ENCODE measurements at places on chromosomes 7 and 10.

DNA sequence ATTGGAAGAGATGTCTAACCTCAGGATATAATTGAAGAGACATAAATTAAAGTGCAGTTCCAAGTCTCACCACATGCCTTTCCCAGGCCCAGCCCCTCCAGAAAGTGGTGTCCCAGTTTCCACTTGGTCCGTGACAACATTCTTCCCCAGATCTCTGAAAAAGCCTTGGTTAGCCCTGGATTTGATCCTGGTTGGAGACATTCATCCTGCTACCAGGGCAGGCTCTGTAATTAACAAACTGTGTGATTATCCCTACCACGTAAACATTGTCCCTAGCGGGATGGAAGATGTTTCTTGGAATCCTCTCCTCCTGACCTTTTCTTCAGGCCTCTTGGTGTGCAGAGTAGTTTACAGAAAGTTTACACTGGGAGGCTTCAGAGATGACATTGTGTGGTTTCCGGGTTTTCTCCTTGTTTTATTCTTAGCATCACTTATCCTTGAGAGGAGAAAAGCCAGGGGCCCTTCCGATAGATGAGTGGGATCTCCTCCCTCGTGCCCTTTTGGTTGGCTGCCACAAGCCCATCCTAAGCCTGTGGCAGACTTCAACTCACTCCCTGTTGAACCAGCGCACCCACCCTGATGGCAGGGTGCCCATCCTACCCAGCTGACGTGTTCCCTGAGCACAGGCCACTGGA, 83.8 kb downstream of the COL13A1 start:
- no peak for DNase-seq

DNA sequence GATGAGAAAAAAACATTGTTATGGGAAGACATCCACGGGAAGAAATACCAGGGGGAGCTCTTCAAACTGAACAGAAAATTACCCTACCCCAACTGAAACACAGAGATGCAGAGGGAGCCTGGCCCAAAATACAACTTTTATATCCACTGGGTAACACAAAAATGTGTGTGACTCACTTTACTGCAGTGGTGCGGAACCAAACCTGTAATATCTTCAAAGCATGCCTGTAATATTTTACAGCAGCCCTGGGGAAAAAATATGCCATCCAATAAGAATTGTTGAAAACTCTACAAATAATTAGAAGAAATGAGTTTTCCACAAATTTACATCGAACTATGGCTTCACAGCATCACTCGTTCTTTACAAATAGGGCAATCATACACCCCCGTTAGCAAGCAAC, 49.8 kb upstream of the SRRM3 start:
- no peak for DNase-seq

DNA sequence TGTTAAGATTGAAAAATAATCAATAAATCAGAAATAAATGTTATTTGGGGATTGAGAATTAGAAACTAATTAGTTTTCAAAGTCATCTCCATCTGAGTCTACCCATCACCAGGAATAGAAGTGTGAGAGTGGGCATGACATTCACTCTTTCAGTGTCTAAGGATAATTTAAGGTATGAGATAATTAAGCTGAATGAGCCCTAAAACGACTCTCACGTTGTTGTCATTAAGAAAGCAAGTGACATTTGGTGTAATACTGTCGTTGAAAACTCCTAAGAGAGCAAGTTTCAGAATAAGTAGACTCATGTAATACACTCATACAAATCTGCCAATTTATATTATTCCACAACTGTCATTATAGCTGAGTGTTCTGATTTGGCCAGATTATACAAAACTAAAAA, 7.1 kb downstream of the AGMO start:
- DNase-seq: no peak

DNA sequence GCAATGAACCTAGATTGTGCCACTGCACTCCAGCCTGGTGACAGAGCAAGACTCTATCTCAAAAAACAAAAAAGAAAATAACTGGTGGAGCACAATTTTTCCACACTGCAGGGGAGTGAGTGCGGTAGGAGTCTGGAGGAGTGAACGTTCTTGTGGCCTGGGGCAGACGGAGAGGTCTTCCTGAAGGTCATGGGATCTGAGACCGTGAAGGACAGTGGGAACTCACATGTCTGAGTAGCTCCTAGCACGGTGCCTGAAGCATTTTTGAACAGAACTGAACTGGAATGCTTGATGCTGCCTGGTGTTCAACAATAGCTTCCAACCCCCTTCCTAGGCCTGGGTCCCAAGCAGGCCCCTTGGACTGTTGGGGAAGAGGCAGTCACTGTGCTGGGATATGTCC, 84.3 kb upstream of the PODXL start:
- DNase-seq: no peak

GRCh38 chr10:112842832-112843360, 107.2 kb upstream of the TCF7L2 start:
- DNase-seq: peak; percentile 35

GRCh38 chr10:36373424-36374096, 731.5 kb upstream of the FZD8 start:
- DNase-seq: no peak

DNA sequence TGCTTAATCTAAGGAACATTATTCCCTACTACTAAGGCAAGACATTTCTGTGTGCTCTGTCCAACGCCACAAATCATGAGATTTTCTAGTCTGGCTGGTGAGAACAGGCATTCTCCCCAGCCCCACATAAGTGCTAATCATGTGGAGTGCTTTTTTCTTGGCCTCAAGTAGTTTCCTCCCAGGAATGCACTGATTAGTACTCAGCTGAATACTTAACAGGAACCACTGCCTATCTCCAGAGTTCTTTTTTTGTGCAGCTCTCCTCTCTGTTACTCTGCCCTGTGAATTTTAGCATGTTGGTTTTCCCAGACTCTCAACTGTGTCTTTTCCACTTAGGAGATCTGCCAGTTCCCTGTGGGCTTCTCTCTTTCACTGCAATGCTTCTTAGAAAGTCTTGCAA, 1098.5 kb upstream of the LRRTM3 start:
- DNase-seq: peak; percentile 7

- DNase-seq: peak; percentile 52
Measured at GRCh38 chr7:69893906-69894305, 295.6 kb downstream of the AUTS2 start.

DNA sequence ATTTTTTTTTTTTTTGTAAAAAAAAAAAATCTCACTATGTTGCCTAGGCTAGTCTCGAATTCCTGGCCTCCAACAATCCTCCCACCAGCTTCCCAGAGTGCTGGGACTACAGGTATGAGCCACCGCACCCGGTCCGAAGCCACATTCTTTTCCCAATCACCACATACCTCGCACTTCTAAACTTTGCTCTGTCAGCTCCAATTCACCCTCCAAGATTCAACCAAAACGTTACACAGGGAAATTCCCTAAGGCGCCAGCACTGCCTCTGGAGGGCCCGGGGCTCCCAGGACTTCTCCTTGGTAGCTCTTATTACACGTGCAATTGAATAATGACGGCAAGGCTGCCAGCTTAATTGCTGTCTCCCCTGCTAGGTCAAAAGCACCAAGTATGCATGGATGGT, 10.3 kb upstream of the DNAAF5 start:
- DNase-seq: no peak

- DNase-seq: no peak
Measured at GRCh38 chr10:29056729-29057128, 232.1 kb upstream of the LYZL1 start.

DNA sequence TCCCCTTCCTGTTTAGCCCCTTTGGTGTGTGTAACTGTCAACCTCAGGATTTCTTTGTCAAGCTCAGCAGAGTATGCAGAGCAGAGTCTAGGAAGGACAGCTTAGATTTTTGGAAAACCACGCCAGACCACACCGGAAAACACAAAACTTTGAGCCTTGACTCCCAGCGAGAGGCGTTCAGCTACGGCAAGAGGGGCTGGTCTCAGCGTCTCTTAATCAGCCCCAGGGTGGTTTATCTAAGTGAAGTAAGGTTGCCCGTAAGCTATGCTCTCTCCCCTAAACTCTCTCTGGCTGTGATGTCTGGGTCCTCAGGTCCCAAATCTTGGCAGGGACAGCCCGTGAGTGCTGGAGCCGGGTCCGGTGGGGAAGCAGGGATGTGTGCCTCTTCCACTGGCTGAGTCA, 230.9 kb downstream of the KLF6 start:
- DNase-seq: no peak

- DNase-seq: no peak
Measured at GRCh38 chr10:132193907-132194552, 7.3 kb downstream of the DPYSL4 start.

DNA sequence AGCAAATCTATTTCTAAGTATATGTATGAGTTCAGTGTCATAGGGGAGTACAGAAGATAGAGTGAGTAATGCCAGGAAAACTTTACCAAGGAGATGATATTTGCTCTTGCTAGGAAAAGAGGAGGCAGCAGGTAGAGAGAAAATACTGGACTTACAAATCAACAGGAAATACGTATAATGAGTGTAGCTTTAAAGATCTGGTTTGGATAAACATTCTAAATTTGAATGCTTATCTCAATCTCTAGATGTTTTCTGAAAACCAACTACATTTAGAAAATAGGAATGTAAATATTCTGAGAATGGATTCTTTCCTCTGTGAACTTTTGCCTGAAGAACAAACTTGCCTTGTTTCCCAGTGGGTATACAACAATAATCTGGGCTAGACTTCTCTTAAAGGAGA, 46.9 kb upstream of the GNAI1 start:
- no peak for DNase-seq

DNA sequence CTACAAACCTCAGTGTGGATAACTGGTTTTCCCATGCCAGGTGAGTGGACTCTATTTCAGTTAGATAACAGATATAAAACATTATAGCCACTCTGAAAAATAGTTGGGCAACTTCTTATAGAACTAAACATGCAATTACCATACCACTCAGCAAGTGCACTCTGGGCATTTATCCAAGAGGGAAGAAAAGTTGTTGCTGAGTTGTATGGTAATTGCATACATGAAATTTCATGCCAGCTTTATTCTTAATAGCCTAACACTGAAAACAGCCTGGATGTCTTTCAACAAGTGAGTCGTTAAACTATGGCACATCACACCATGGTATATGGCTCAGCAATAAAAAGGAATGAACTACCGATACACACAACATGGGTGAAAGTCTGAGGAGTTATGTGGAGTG, 10.6 kb upstream of the UPP1 start:
- DNase-seq: no peak
